ENCODE measurements at places on chromosomes 12 and 14.

DNA sequence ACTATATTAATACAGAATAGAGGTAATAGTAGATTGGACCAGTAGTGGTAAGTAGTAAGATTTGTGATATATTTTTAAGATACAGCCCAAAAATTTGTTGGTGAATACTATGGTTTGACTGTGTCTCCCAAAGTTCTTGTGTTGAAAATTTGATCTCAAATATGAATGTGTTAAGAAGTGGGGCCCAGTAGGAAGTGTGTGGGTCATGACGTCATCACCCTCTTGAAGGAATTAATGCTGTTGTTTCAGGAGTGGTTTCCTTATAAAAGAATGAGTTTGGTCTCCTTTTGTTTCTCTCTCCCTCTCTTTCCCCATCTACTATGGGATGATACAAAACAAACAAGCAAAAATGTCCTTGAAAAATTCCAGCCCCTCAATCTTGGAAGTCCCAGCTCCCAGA is 16.3 kb downstream of the LUM start:
- DNase-seq, result no peak

DNA sequence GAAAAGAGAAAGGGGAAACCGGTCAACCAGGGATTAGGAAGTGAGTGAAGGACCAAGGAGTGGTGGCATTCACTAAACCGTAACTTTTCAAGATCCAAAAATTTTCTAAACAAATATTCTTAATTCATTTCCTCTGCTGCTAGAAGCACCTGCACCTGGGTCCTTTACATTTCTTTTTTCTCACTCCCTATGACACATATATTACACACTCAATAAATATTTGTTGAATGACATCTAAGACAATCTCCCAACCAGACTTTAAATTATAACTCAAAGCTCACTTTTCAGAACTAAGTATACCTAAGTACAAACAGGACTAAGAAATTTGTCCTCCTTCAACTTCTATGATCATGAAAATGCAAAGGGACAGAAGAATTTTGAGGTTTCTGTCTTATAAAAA is 11.1 kb downstream of the TTC5 start:
- no peak for DNase-seq

- DNase-seq, result no peak
These were observed 26.9 kb upstream of the TRAF3 start for GRCh38 chr14:102750376-102750775.

DNA sequence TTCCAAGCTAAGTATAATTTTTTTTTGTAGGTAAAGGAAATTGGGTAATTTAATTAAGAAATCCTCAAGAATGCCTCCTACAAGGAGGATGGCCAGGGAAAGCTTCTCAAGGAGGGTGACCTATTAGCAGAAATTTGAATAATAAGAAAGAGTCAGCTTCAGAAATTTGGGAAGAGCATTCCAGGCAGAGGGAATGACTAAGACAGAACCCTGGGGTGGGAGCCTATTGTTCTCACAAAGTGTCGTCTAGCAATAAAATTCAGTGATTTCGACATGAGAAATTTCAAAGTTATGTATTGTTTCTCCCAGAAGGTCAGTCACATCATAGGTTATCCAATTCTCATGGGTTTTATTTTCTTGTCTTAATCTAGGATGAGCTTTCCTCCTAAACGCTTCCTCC is 1168.4 kb downstream of the AACS start:
- DNase-seq, result no peak

Measured in colonic mucosa (tissue), 4 donors.